ENCODE measurements at places on chromosomes 1 and 21. TPM values are rescaled to one million over a fixed set of nuclear protein-coding genes. Genes with fewer than 3 reads are reported as not detected.
A peak's percentile ranks its signal among the peaks of the same experiment; 100 is the strongest.

- no peak for DNase-seq
- no peaks in the 10 kb centered on the region for H3K27me3 ChIP-seq
- H3K4me3 ChIP-seq: no peak overlapping the region
- no peaks in the 10 kb centered on the region for H3K4me1 ChIP-seq
- no peaks in the 10 kb centered on the region for H3K36me3 ChIP-seq
Measured at GRCh38 chr1:188128761-188129160, 1300.0 kb downstream of the PLA2G4A start.

DNA sequence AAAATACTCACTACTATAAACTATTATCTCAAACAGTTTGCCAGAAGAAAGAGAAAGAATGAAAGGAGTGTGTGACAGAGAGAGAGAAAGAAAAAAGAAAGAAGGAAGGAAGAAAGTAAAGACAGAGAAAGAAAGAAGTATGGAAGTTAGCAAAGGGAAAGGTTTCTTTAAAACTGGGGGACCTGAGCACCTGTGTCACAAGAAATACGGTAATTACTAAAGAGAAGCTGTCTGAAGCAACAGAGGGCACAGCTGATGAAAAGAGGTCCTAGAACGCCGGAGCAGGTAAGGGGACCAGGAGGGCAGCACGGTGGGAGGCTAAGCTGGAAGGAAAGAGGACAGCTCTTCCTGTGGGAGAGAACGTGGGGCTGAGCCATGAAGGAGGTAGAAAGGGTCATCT lies 163.6 kb downstream of the DSCAM start:
- H3K27me3 ChIP-seq: no peaks in the 10 kb centered on the region
- no peak for DNase-seq
- no peak overlapping the region for H3K4me3 ChIP-seq

- no peak within 1 kb of the TSS for H3K4me3 ChIP-seq
- H3K27me3 ChIP-seq: peaks cover 3% of the 10 kb centered on the region
- H3K36me3 ChIP-seq: no peaks in the 10 kb centered on the region
- no peak for DNase-seq
Measured at GRCh38 chr1:114695430-114696058, at the start of gene AMPD1. AMPD1 (minus strand) TSS chr1:114695546; CDS start chr1:114695471, 75 bp downstream.

The E2F2 gene
- 1.2 TPM for total RNA-seq

DNA sequence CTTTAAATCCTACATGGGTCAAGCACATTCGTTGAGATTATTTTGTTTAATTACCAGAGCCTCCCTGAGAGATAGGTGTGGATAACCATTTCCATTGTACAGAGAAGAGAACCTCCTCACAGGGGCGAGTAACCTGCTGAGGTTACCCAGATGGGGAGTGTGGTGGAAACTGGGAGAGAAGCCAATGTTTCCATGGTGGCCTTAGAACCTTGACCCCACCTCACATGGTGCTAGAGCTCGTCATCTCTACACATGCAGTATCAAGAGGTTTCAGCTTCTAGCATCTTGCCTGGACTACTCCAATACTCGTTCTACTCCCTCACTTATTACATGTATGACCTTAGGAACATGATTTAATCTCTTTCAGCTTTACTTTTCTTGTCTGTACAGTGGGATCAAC lies 4.8 kb downstream of the REG4 start:
- no peak for DNase-seq
- peaks cover 2% of the 10 kb centered on the region for H3K27me3 ChIP-seq
- no peaks in the 10 kb centered on the region for H3K4me1 ChIP-seq

GRCh38 chr1:33170351-33171274 lies 11.2 kb downstream of the TRIM62 start:
- no peaks in the 10 kb centered on the region for H3K27me3 ChIP-seq
- no peaks in the 10 kb centered on the region for H3K4me1 ChIP-seq

DNA sequence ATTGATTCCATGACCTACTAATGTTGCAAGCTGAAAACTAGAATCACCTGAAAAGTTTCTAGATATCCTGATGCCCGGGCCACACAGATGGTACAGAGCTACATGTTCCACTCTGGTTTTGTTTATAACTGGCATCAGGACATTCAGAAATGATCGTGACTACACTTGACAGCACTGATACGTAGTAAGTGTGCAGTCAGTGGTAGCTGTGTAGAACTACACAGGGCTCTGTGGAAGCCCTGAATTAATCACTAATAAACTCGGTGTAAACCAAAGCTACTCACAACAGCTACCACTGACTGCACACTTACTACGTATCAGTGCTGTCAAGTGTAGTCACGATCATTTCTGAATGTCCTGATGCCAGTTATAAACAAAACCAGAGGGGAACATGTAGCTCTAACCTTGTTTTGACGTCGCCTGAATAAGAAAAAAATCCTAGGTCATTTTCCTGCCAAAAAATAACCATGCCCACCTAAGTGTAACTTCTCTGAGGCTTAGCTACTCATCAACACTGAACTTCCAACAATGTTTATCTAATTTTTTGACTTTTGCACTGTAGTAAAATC lies 149.7 kb downstream of the TGFBR3 start:
- H3K27me3 ChIP-seq: no peaks in the 10 kb centered on the region
- no peak for DNase-seq
- H3K36me3 ChIP-seq: no peaks in the 10 kb centered on the region

GRCh38 chr1:152806576-152806975 lies at the start of gene LCE1C:
LCE1C (minus strand) TSS chr1:152806651; CDS start chr1:152805478, 1,173 bp downstream.
- no peaks in the 10 kb centered on the region for H3K36me3 ChIP-seq
- H3K4me3 ChIP-seq: no peak within 1 kb of the TSS
- no peak for DNase-seq
- H3K27me3 ChIP-seq: no peaks in the 10 kb centered on the region
- no peak within 1 kb of the TSS for H3K27ac ChIP-seq
- no peaks in the 10 kb centered on the region for H3K4me1 ChIP-seq

DNA sequence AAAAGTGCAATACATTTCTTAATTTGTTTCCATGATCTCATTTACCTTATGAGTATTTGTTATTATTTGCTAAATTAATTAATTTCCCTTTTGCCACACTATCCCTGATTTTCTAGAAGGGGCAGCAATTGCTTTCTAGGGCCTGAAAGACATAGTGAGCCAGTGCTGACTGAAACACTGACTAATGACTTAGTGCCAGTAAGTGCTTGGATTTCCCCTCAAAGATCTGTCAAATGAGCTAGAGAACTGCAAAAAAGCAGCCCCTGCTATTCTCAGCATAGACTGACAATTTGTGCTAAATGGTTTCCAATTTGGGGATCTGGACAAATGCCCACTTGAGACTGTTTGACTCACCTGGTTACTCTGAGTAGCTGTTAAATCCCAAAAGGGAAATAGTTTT lies 35.6 kb upstream of the USH2A start:
- no peaks in the 10 kb centered on the region for H3K4me1 ChIP-seq
- no peaks in the 10 kb centered on the region for H3K27me3 ChIP-seq
- H3K27ac ChIP-seq: no peak overlapping the region
- no peak overlapping the region for H3K4me3 ChIP-seq
- no peak for DNase-seq

The CHI3L1 gene
- not detected for total RNA-seq

The UTP25 gene
- total RNA-seq: 17.1 TPM

- H3K4me1 ChIP-seq: no peaks in the 10 kb centered on the region
- H3K27ac ChIP-seq: no peak overlapping the region
- H3K36me3 ChIP-seq: no peaks in the 10 kb centered on the region
- no peaks in the 10 kb centered on the region for H3K27me3 ChIP-seq
Measured at GRCh38 chr1:117110774-117111173, 10.8 kb downstream of the TRIM45 start.

DNA sequence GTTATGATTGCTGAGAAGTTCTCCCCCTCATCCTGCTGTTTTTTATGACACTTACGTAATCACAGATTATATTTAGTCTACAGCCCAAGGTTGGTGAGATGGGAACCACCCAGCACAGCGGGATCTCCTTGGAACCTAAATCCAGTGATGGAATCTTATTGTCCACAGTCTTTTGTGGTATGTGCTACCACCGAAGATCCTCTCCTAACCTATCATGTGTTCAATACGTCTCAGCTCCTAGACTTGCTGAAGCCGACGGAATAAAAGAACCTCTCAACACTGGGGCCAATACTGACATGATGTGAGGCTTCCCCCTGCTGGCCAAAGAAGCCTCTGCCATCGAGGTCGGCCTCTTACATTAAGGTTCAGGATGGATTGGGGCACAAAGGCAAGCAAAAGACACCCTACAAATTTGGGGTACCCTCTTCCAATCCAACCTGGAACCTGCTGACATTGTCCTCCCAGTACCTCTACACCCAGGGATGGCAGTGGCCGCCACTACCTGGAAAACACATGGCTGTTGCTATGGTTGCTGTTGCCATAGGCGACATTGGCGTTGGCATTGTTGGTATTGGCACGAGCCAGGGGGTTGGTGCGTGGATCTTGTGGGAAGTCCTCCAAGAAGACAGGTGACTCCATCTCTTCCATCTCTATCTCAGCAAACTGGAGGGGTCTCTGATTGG lies 19.4 kb upstream of the KIF21B start:
- H3K4me3 ChIP-seq: no peak overlapping the region
- no peaks in the 10 kb centered on the region for H3K36me3 ChIP-seq
- no peaks in the 10 kb centered on the region for H3K27me3 ChIP-seq
- peak; percentile 81 for DNase-seq

The KRTAP22-1 gene
- not detected for total RNA-seq

DNA sequence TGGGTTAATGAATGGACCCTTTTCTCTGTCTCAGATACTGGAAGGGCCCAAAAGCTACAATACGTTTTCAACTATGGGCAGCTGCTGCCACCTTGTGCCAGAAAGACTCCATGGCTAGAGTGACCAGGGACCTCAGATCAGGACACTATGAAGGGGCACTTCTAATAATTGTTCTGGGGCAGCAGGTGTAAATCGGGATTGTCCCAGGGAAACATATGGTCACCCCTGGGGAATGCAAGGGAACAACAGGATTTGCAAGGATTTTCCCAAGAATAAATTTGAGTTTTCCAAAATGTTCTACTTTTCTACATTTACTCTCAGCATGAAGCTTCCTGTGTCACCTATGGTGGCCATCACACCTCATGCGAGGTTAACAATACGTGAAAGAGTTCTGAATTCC lies 12.0 kb upstream of the FCAMR start:
- H3K4me1 ChIP-seq: no peaks in the 10 kb centered on the region
- no peaks in the 10 kb centered on the region for H3K27me3 ChIP-seq
- H3K36me3 ChIP-seq: no peaks in the 10 kb centered on the region
- no peak overlapping the region for H3K27ac ChIP-seq

DNA sequence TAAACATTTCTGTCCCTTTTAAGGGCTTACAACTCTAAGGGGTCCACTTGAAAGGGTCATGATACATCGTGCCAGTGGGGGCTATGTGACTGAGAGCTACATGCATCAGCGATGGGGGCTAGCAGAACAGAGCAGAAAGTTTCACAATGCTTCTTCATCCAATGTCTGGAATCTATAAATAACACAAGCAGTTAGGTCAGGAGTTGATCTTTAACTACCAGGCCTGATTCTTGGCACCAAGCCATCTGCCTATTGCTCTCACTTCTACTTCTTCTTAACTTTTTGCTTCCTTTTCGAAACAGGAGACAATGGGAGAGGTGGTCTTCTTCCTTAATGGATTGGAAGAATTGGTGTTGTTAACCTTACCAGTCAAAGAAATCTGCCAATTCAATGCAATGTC lies 410.0 kb downstream of the TGFB2 start:
- no peak for DNase-seq
- no peak overlapping the region for H3K27ac ChIP-seq
- H3K4me1 ChIP-seq: no peaks in the 10 kb centered on the region
- no peak overlapping the region for H3K4me3 ChIP-seq
- no peaks in the 10 kb centered on the region for H3K36me3 ChIP-seq

DNA sequence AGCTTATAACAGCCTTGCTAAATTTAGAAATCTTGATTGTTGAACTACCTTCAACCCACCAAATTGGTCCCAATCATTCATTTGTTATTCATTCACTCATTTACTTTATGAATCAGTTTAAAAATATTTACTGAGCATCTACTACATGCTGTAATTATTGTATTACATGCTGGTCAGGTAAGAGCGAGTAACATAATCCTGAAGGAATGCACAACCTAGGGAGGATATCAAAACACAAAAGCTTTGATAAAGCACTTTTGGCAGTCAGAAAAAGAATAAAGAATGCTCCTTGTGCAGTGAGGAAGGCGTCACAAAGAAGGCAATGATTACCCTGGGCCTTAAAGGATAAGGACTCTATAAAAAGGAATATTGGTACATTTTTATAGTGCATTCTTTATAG lies 518.9 kb upstream of the NR5A2 start:
- no peak for DNase-seq
- H3K36me3 ChIP-seq: no peaks in the 10 kb centered on the region
- H3K27me3 ChIP-seq: no peaks in the 10 kb centered on the region
- H3K4me1 ChIP-seq: peaks cover 32% of the 10 kb centered on the region
- H3K27ac ChIP-seq: no peak overlapping the region

DNA sequence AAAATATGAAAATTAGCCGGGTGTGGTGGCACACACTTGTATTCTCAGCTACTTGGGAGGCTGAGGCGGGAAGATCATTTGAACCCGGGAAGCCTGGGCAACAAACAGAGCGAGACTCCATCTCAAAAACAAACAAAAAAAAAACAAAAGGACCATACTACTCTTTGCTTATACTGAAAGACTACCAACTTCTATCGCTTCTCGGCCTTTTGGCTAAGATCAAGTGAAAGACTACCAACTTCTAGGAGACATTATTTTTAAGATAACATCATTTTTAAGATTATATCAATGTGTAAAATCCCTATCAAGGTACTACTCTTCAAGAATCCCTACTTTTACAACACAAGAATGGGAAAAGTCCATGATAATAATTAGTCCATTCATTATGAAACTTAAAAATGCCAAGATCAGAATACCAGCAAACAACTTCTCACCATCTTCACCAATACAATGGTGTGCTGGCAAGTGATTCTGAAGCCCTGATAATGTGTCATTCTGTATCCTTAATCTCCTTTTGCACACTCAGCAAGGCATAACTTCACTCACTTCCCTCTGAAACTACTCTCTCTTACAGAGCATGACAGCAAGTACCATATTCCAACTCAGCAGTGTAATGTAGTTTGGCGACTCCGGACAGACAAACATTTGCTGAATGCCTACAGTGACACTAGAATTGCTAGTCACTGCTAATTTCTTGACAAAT lies 1.7 kb downstream of the PTP4A2 start:
- H3K27me3 ChIP-seq: no peaks in the 10 kb centered on the region
- peaks cover 5% of the 10 kb centered on the region for H3K36me3 ChIP-seq
- H3K4me1 ChIP-seq: peaks cover 73% of the 10 kb centered on the region
- peak; percentile 62 for DNase-seq
- H3K4me3 ChIP-seq: peak overlapping the region; percentile 97

The ZNF326 gene
- total RNA-seq: 32.0 TPM

DNA sequence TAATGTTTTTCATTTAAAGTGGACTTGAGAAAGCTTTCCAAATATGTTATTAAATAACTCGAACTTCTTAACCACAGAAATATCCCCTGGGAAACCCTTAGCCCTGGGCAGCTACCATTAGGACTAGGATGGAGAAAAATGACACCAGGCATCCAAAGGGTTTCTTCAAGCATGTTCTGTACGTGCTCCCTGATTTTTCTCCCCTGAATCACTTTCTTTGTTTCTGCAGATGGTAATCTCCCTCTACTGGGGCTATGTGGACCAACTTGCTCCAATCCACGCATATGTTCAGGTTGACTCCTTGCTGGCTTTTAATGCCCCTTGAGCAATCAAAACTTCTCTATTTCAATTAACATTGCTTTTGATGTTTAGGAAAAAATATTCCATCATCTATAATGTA lies 312.7 kb upstream of the C1orf87 start:
- H3K27ac ChIP-seq: no peak overlapping the region
- no peak for DNase-seq
- no peaks in the 10 kb centered on the region for H3K27me3 ChIP-seq
- H3K4me3 ChIP-seq: no peak overlapping the region

The CLCA1 gene
- not detected for total RNA-seq

The CCDC181 gene
- total RNA-seq: not detected

Data from B cell (primary cell).